Dorsolateral prefrontal cortex (tissue), 122 donors: ENCODE measurements at places on chromosomes 5 and 9. TPM values are rescaled to one million over a fixed set of nuclear protein-coding genes. Genes with fewer than 3 reads are reported as not detected.

DNA sequence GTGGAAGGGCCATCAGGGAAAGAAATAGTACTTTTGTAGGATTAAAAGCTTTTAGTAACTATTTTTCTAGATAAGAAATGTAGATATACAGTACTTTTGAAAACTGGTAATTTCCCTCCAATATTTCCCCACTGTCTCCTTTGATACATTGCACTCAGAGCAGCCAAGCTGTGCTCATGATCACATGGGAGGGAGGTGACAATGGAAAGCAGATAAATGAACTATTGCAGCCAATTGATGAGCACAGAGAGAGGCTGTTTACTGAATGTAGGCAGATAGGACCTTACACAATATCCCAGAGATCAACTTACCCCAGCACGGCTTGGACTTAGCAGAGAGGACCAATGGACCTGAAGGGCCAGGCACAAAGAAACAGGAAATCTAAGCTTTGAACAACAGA lies 178.0 kb upstream of the NREP start:
- no peak for DNase-seq

DNA sequence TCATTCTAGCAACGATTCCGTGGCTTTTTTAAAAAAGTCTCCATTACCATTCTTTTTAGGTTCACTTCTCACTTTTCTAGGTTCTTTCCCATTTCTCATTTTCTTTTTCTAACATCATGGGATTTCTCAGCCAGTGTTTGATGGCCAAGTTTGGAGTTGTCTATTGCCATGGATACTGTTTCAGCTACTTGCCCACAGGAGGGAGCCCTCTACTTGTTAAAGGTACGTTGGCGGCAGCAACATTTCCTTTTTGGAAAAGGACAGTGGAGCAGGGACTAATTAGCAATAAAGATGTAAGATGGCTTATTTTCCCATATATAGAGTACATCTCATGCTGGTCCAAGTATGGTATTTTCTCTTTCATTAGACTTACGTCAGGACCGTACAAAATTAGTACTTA lies 2257.5 kb upstream of the C9orf72 start:
- DNase-seq, result no peak

- no peak for DNase-seq
Observed at GRCh38 chr5:40240111-40240510, 439.6 kb upstream of the PTGER4 start.

The OMD gene
- total RNA-seq, result 4.4 TPM

The SLC25A48 gene
- 5.7 TPM for total RNA-seq

The NPR3 gene
- 1.8 TPM for total RNA-seq

The P4HA2 gene
- 43.6 TPM for total RNA-seq

The CCL27 gene
- not detected for total RNA-seq

The CTSV gene
- 0.92 TPM for total RNA-seq
